Bronchus fibroblast of lung (primary cell): ENCODE measurements at places on chromosomes 7 and 10. TPM values are rescaled to one million over a fixed set of nuclear protein-coding genes. Genes with fewer than 3 reads are reported as not detected.

IFIT1B gene
- not detected in 2 replicates for total RNA-seq

TBXAS1 gene
- total RNA-seq, result 2.2 and 3.7 TPM in 2 replicates

FKBP6 gene
- not detected in 2 replicates for total RNA-seq

CUZD1 gene
- total RNA-seq, result 0.45 and 0.84 TPM in 2 replicates

RNLS gene
- 8.2 and 13.1 TPM in 2 replicates for total RNA-seq

EPHB6 gene
- 6.6 and 7.4 TPM in 2 replicates for total RNA-seq

MAGI2 gene
- total RNA-seq, result 1.3 and 1.5 TPM in 2 replicates

PILRA gene
- total RNA-seq, result under 0.01 TPM in 1 of 2 replicates, not detected in the other

SKIDA1 gene
- total RNA-seq, result 2.4 and 2.7 TPM in 2 replicates

ZNF273 gene
- total RNA-seq, result 4.3 and 4.5 TPM in 2 replicates
